Muscle of back (tissue), 13 donors: ENCODE measurements at places on chromosomes 3 and 15. TPM values are rescaled to one million over a fixed set of nuclear protein-coding genes. Genes with fewer than 3 reads are reported as not detected.

The ADAMTSL3 gene
- 54.3 TPM for polyA plus RNA-seq

The ZBED2 gene
- polyA plus RNA-seq, result not detected

The GRK7 gene
- polyA plus RNA-seq, result 0.13 TPM

- DNase-seq, result peak; percentile 42
Observed at GRCh38 chr3:632571-633170, 436.1 kb downstream of the CHL1 start.

GRCh38 chr3:43769885-43770425, 79.2 kb downstream of the ABHD5 start:
- no peak for DNase-seq

- DNase-seq, result no peak
Observed at GRCh38 chr15:60923925-60924324, 305.2 kb downstream of the RORA start.
